ENCODE measurements at places on chromosomes 1 and 21. TPM values are rescaled to one million over a fixed set of nuclear protein-coding genes. Genes with fewer than 3 reads are reported as not detected.

DNA sequence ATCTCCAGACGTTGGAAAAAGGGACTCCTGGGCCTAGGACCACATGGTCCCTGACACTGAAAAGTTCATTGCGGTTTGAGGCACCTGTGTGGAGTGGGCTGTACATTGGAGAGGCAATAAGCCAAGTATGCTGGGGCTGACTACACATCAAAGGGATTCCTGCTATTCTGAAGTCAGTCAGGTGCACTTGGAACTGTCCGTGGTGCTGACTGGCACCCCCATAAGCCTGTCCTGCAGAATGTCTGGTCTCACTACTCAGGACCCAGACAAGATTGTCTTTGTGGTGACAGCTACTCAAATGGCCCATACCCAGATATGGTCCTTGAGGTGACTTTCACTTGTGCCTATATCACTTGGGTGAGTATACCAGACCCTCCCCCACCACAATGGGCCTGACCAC, 150.6 kb downstream of the RWDD3 start:
- DNase-seq = no peak

DNA sequence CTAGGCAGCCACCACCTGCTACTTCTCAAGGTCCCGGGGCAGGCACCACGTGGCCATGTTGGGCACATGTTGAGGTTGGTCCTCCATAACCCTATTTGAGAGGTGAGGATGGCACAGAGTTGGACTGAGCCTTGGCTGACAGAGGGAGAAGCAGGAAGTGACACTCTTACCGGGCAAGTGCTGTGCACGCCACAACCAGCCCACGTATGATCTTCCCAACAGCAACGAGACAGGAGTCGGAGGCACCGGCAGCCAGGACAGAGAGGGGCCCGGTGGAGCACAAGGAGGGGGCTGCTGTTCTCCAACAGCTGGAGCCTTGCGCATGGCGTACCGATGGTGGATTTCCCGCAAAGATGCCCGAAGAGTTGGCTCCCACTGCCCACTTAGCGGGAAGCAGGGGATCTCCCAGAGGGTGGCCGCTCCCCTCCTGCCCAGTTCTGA, 3.4 kb downstream of the CLEC20A start:
- no peak for DNase-seq

- no peak for DNase-seq
Measured at GRCh38 chr1:115466433-115466832, 128.4 kb upstream of the NGF start.

DNA sequence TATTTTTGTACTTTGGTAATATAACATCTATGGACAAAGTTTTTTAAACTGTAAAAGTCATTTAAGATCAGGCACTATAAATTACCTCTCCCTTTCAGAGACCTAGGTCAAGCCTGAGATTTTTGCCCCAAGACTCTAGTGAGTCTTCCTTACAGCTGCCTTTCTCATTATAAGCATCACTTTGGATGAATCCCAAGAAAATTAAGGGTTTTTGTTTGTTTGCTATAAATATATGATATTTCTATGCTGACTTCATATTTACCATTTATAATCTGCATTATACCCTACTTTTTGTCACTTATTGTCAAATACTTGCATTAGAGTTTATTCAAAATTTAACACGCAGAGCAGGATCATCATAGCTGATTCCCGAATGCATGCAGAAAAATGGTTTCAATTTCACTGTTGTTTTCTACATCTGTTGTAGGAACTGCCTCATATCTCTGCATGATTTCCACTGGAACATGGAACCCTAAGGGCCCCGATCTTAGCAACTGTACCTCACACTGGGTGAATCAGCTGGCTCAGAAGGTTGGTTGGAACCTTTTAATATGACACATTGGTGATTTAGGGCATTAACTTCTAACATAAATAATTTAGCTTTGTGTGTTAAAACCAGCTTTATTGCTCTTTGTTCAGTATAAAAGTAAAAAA, 150.0 kb downstream of the ADGRL2 start:
- DNase-seq = no peak

DNA sequence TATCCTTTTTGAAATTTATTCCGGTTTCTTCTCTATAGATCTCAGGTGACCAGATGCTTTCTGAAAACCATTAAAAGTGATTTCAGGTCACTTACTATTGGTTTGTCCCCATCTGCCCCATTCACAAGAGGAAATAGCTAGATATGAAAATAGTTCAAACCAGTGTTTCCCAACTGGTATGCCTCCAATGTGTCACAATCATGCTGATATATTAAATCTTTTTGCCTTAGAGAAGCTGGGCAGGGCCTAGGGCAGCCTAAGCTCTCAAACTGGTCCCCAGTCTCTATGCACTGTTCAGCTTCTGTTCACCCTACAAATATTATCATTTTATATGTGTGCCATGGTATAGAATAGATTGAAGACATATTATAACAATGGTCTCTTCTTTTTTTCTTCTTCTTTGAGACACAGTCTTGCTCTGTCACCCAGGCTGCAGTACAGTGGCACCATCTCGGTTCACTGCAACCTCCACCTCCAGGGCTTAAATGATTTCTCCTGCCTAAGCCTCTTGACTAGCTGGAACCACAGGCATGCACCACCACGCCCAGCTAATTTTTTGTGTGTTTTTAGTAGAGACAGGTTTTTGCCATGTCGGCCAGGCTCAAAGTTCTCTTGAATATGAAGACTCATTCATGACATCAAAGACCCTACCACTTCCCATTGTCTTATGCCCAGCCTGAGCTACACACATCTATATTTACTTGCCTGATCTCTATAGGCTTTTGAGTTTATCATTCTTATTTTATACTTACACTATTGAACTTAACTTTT, 15.7 kb downstream of the PTPN22 start:
- DNase-seq = no peak

DNA sequence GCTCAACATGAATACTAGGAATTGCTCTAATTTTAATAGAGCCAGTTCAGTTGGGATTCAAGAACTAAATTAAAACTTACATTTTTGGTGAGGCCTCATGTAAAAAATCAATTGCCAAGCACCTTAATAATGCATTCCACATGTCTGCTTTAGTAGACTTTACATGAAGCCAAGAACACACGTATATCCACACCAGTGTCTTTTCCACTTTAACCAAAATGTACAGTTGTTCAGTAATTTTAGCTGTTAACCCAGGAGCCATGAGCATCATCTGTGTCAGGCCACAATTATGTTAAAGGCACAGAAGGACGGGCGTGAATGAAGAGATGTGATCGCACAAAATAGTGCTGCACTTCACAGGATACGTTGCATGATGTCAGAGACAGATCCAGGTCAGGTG, 136.7 kb downstream of the TLR5 start:
- DNase-seq = no peak

DNA sequence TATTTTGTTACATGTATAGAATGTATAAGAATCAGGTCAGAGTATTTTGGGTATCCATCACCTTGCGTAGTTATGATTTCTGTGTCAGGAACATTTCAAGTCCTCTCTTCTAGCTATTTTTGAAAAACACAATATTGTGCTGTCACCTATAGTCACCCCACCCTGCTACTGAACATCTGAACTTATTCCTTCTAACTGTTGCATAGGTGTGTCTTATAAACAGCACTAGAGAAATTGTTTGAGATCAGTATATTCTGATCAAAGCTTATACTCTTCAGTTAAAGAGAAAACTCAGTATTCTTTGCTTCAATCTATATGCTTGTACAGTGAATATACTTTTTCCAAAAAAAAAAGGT, 96.0 kb downstream of the ASH1L start:
- no peak for DNase-seq

DNA sequence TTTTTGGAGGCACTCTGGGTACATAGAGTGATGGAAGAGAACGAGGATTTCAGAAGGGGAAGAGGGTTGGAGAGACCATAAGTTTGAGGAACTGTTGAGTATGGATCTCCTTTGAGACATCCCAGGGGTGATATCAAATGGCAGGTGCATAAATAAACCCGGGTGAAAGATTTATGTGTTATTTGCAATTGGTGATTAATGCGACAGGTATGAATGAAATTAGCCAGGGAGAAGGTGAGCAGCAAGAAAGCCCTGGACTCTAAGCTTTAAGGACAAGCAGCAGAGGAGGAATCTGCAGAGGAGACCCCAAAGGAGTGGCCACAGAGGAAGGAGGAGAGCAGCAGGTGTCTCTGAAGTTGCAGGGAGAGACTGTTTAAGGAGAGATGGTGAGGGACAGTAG, 8.8 kb upstream of the REN start:
- DNase-seq = no peak

- no peak for DNase-seq
Measured at GRCh38 chr1:200493344-200493743, 83.5 kb upstream of the ZNF281 start.

GRCh38 chr1:46643368-46643775, 24.8 kb downstream of the ATPAF1 start:
- no peak for DNase-seq

- peak; percentile 11 for DNase-seq
Measured at GRCh38 chr1:178486100-178487069, 10.4 kb downstream of the CLEC20A start.

DNA sequence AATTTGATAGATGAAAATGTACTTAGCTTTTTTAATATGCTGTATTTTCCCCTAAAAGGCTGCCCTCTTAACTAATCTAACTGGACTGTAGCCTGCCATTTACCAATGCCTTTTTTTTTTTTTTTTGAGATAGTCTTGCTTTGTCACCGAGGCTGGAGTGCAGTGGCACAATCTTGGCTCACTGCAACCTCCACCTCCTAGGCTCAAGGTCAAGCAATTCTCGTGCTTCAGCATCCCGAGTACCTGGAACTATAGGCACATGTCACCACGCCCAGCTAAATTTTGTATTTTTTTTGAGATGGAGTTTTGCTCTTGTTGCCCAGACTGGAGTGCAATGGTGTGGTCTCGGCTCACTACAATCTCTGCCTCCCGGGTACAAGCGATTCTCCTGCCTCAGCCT, 18.7 kb downstream of the PAFAH2 start:
- no peak for DNase-seq

GRCh38 chr1:241503444-241503843, 16.1 kb downstream of the FH start:
- DNase-seq = no peak

- no peak for DNase-seq
Measured at GRCh38 chr1:215160351-215160750, 77.8 kb downstream of the KCNK2 start.

DNA sequence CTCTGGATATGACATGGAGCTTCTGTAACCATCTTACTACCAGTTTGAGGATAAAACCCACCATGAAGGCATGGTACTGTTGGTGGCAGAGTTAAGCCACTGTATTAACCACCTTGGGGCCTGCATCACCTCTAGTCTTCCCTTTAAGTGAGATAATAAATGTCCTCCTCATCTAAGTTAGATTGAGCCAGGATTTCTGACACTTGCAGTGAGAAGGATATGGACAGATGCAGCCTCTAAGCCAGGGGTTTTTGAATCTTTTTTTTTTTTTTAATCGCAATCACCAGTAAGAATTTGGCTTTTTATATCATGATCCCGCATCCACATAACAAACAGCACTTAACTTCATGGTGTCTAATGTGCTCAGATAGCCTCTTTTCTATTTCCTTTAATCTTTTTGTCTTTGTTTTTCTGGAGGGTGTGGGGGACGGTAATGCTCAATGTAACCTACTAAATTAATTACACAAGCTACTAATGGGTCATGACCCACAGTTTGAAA, 42.2 kb downstream of the ATP1A1 start:
- no peak for DNase-seq

GRCh38 chr1:153428791-153429190, 12.5 kb downstream of the S100A7A start:
- no peak for DNase-seq

DNA sequence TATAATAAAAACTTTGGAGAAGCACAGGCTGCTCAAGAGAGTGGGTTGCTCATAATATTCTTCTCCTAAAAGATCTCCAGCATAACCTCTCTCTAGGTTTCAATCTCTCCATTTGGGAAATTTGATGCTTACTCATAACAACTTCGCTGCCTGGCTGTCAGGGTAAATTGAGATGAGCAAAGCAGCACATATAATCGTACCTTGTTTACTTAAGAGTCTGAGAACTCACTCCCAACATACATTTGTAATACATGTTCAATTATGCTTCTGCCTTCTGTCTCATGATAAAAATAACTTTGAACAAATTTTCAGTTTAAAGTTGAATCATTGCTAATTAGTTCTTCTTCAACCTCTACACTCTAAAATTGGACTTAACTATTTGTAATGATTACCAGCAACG, 68.9 kb downstream of the DUSP10 start:
- no peak for DNase-seq

DNA sequence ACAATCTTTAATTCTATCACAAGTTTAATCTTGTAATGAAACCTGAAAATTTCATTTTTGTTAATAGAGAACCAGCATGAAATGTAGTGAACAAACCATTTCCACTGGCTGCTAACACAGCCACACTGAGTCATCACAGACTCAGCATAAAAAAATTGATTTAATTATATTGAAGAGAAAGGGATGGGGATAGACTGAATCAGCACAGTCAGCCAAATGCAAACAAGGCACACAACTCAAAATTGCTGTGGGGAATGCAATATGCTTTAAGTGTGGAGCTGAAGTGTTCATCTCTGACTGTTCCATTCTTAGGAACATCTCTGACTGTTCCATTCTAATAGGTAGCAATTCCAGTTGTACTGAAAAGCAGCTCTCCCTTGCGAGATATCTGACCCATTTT, 299.8 kb downstream of the MRPL39 start:
- DNase-seq = no peak

DNA sequence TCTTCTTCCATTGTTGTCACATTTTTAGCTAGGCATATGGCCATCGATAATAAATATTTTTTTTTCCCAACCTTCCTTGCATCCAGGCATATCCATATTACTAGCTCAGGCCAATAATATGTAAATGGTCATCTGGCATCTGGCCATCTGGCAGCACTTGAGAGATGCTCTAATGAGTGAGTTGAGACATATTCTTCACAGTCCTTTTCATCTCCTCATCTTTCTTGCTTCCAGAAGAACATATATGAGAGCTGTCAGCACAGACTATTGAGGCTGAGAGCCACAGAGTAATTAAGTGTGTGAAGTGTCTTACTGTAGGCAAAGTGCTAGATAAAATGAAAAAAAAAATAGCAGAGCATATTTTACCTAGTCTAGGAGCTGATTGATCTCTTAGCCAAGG, 628.4 kb upstream of the TMPRSS15 start:
- DNase-seq = no peak

The NAV1 gene
- 25.1 TPM for total RNA-seq

The BRDT gene
- total RNA-seq = not detected

The FLG gene
- total RNA-seq = not detected

The SIM2 gene
- total RNA-seq = not detected

The ST6GALNAC5 gene
- total RNA-seq = 0.31 TPM

The OR10Z1 gene
- total RNA-seq = not detected

The VASH2 gene
- total RNA-seq = 0.76 TPM

The SYCP1 gene
- total RNA-seq = not detected

The FMO2 gene
- total RNA-seq = 0.76 TPM

The TLCD4 gene
- 80.6 TPM for total RNA-seq

The IL12RB2 gene
- 0.95 TPM for total RNA-seq

The PGLYRP4 gene
- not detected for total RNA-seq

The KLHDC7A gene
- total RNA-seq = 1.4 TPM

The GBP6 gene
- total RNA-seq = not detected

The FAM151A gene
- total RNA-seq = 7.8 TPM

The PALMD gene
- total RNA-seq = 2.7 TPM

The MFSD2A gene
- total RNA-seq = 27.9 TPM
